ENCODE measurements at places on chromosomes 4 and X. TPM values are rescaled to one million over a fixed set of nuclear protein-coding genes. Genes with fewer than 3 reads are reported as not detected.

- no peak for DNase-seq
- no peaks in the 10 kb centered on the region for H3K27me3 ChIP-seq
- no peak overlapping the region for H3K27ac ChIP-seq
- H3K36me3 ChIP-seq, result no peaks in the 10 kb centered on the region
- H3K4me3 ChIP-seq, result no peak overlapping the region
- H3K4me1 ChIP-seq, result no peaks in the 10 kb centered on the region
These were observed 3.6 kb downstream of the DCAF4L1 start for GRCh38 chr4:41985151-41985550.

- H3K27ac ChIP-seq, result no peak overlapping the region
- no peaks in the 10 kb centered on the region for H3K36me3 ChIP-seq
- no peaks in the 10 kb centered on the region for H3K4me1 ChIP-seq
- no peak for DNase-seq
These were observed 12.8 kb downstream of the GYG2 start for GRCh38 chrX:2841537-2841936.

VCX3A gene
- total RNA-seq, result 18.1 TPM

DNA sequence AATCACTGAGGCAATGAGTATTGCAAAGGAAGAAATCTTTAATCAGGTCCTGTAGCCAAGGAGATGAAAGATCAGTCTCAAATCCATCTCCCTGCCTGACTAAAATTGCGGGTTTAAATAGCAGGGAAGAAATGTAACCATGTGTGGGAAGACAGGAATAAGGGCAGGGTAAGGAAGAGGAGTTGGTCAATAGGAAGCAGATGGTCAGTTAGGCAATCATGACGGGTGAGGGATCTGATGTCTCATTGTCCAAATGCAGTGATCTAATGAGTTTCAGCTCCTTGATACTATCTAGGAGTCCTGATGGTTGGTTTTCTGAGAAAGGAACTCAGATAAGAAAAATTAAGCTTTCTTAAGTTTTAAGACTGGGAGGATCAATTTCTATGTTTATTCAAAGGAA lies 200.8 kb downstream of the SPATA18 start:
- H3K4me3 ChIP-seq, result no peak overlapping the region
- no peaks in the 10 kb centered on the region for H3K4me1 ChIP-seq
- no peak for DNase-seq
- H3K36me3 ChIP-seq, result no peaks in the 10 kb centered on the region
- no peaks in the 10 kb centered on the region for H3K27me3 ChIP-seq
- no peak overlapping the region for H3K27ac ChIP-seq

RLIM gene
- 30.3 TPM for total RNA-seq

Measured in prostate gland (tissue), 2 donors.